Uterus (tissue), 4 donors: ENCODE measurements at places on chromosomes 11 and 22. TPM values are rescaled to one million over a fixed set of nuclear protein-coding genes. Genes with fewer than 3 reads are reported as not detected.

GRCh38 chr22:30416837-30417236, 8.7 kb upstream of the MTFP1 start:
- no peak overlapping the region for H3K4me3 ChIP-seq
- DNase-seq: no peak
- H3K4me1 ChIP-seq: peaks cover 1% of the 10 kb centered on the region
- no peaks in the 10 kb centered on the region for H3K27me3 ChIP-seq
- H3K36me3 ChIP-seq: no peaks in the 10 kb centered on the region

- no peaks in the 10 kb centered on the region for H3K36me3 ChIP-seq
- H3K27me3 ChIP-seq: no peaks in the 10 kb centered on the region
- DNase-seq: no peak
- no peak overlapping the region for H3K27ac ChIP-seq
- H3K4me3 ChIP-seq: no peak overlapping the region
- H3K4me1 ChIP-seq: no peaks in the 10 kb centered on the region
Observed at GRCh38 chr11:96875712-96876111, 485.9 kb downstream of the JRKL start.

GRCh38 chr11:46112961-46113607, 8.2 kb downstream of the PHF21A start:
- no peaks in the 10 kb centered on the region for H3K36me3 ChIP-seq
- peaks cover 8% of the 10 kb centered on the region for H3K4me1 ChIP-seq
- DNase-seq: no peak
- no peak overlapping the region for H3K4me3 ChIP-seq
- H3K27ac ChIP-seq: no peak overlapping the region

DNA sequence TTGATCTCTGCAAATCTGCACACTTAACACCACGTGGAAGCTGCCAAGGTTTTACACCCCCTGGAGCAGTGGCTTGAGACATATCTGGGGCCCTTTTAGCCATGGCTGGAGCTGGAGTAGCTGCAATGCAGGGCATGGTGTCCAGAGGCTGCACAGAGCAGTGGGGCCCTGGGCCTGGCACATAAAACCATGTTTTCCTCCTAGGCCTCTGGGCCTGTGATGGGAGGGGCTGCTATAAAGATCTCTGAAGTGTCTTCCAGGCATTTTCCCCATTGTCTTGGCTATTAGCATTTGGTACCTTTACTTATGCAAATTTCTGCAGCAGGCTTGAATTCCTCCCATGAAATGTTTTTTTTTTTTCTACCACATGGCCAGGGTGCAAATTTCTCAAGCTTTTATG, 33.2 kb downstream of the CALCA start:
- no peaks in the 10 kb centered on the region for H3K27me3 ChIP-seq
- H3K4me3 ChIP-seq: no peak overlapping the region
- H3K36me3 ChIP-seq: no peaks in the 10 kb centered on the region
- no peaks in the 10 kb centered on the region for H3K4me1 ChIP-seq
- H3K27ac ChIP-seq: no peak overlapping the region

DNA sequence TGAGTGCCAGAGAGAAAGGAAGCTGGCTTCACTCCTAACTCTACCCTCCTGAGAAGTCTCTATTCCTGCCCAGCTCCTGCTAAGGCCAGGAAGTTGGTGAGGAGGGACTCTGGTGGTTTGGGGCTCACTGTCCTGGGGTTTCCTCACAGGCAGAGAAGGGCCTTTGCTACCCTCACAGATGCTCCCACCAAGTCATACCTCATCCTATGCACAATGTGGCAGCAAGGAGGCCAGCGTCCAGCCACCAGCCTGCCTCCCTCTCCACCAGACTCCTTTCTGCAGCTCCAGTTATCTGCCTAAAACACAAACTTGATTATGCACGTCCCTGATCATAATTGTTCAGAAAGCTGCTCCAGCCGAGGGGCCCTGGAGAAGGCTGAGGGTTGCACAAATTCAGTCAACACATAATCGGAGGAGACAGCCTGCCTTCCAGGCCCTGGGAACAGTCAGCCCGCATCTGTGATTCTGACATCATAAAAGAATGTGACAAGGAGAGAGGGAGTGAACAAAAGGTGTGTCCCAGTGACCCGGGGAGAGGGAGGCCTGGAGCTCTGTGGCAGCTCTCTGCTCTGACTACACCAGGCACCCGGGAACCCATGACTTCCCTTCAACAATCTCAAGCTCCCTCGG, 28.8 kb downstream of the DKK3 start:
- DNase-seq: peak; percentile 52
- H3K4me3 ChIP-seq: no peak overlapping the region
- peaks cover 23% of the 10 kb centered on the region for H3K4me1 ChIP-seq

DNA sequence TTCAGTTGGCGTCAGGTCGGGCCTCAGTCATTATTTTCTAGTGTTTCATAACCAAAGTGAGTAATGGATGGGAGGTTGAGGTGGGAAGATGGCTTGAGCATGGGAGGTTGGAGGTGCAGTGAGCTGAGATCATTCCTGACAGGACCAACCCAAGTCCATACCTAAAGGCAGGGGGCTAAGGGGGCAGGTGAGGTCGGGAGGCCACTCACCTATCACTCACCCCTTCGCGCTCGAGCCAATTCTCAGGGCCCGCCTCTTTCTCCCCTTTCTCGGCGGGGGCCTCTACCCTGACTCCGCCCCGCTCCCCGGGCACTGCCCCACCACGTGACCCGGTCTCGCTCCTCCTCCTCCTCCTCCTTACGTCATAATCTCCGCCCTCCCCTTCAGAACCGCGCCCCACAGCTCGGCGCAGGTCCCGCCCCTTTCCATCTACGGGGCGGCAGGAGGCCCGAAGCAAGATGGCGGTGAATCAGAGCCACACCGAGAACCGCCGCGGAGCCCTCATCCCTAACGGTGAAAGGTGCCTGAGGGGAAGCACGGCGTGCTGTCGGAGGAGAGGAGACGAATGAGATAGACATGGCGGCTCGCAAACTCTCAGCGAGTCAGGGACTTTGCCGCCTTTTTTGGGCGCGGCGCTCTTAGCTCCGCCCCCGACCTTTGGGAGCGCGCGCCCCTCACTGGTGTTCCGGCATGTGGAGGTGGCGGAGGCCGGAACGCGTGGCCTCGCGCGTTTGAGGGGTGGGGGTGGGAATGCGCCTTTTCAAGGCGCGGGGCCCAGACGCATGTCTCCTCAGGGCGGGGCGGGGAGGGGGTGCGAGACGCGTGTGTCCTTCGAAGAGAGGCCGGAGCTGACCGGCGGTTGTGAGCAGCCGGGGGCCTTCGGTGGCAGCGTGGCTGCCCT, at the start of gene WBP2NL:
WBP2NL (plus strand) TSS at position 428 of the 901 bp plus-strand sequence; CDS start at position 459, 31 bp downstream.
- no peak within 1 kb of the TSS for H3K27ac ChIP-seq
- no peaks in the 10 kb centered on the region for H3K4me1 ChIP-seq
- peak; percentile 55 for DNase-seq
- peak within 1 kb of the TSS; percentile 32 for H3K4me3 ChIP-seq
- no peaks in the 10 kb centered on the region for H3K36me3 ChIP-seq
- no peaks in the 10 kb centered on the region for H3K27me3 ChIP-seq

DNA sequence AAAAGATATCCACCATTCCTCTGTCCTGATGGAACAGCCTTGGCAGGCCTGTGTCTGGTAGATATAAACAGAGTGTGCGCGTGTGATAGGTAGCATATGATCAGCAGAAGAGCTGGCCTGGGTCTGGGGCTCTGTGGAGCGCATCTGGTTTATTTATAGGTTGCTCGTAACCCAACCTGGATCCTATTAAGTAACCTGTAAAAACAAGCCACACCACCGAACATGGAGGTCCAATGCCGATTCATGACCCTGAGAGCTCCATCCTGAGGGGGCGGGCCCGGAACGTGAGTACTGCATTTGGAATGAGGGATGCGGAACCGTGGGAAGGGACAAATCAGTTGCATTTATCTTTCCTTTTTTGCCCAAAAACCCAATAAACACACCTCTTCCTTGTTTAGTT, 31.9 kb upstream of the APOL5 start:
- H3K36me3 ChIP-seq: no peaks in the 10 kb centered on the region
- DNase-seq: no peak
- H3K4me3 ChIP-seq: no peak overlapping the region
- H3K4me1 ChIP-seq: no peaks in the 10 kb centered on the region
- H3K27ac ChIP-seq: no peak overlapping the region
- H3K27me3 ChIP-seq: no peaks in the 10 kb centered on the region

DNA sequence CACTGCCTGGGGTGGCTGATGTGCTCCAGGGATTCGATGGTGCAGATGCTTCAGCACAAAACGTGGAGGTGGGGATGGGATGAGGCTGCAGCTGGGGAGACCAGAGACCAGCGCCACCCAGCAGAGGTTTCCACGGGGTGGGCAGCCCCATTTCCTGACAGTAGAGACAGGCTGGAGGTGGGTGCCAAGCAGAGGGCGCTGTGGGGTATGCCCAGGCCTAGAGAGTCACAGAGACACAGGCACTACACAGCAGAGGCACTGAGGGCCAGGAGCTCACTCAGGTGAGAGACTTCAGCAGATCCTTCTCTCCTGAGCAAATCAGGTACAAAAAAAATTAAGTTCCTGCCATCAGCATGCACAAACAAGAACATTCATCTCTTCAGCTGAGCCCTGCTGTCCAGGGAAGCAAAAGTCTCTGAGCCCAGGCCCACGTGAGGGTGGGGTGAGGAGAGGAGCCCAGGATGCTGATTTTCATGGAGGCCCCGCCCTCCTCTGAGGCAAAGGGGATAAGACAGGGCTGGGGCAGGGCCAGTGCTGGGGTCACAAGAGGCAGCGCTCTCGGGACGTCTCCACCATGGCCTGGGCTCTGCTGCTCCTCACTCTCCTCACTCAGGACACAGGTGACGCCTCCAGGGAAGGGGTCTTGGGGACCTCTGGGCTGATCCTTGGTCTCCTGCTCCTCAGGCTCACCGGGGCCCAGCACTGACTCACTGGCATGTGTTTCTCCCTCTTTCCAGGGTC, 53.1 kb downstream of the GGTLC2 start:
- no peaks in the 10 kb centered on the region for H3K36me3 ChIP-seq
- no peak overlapping the region for H3K4me3 ChIP-seq
- H3K27me3 ChIP-seq: no peaks in the 10 kb centered on the region
- DNase-seq: no peak
- no peaks in the 10 kb centered on the region for H3K4me1 ChIP-seq

GRCh38 chr11:98180921-98181320, 839.8 kb upstream of the CNTN5 start:
- no peak for DNase-seq
- H3K27ac ChIP-seq: no peak overlapping the region
- no peaks in the 10 kb centered on the region for H3K36me3 ChIP-seq
- no peak overlapping the region for H3K4me3 ChIP-seq
- no peaks in the 10 kb centered on the region for H3K4me1 ChIP-seq

GRCh38 chr22:30869667-30870395, 98.7 kb downstream of the MORC2 start:
- H3K27me3 ChIP-seq: no peaks in the 10 kb centered on the region
- DNase-seq: no peak
- no peak overlapping the region for H3K27ac ChIP-seq
- no peaks in the 10 kb centered on the region for H3K4me1 ChIP-seq
- H3K4me3 ChIP-seq: no peak overlapping the region
- H3K36me3 ChIP-seq: no peaks in the 10 kb centered on the region

- no peaks in the 10 kb centered on the region for H3K36me3 ChIP-seq
- H3K4me3 ChIP-seq: peak overlapping the region; percentile 38
- peaks cover 34% of the 10 kb centered on the region for H3K4me1 ChIP-seq
- peak; percentile 60 for DNase-seq
- H3K27ac ChIP-seq: peak overlapping the region; percentile 76
Observed at GRCh38 chr11:63917692-63918506, 935 bp upstream of the RCOR2 start.

DNA sequence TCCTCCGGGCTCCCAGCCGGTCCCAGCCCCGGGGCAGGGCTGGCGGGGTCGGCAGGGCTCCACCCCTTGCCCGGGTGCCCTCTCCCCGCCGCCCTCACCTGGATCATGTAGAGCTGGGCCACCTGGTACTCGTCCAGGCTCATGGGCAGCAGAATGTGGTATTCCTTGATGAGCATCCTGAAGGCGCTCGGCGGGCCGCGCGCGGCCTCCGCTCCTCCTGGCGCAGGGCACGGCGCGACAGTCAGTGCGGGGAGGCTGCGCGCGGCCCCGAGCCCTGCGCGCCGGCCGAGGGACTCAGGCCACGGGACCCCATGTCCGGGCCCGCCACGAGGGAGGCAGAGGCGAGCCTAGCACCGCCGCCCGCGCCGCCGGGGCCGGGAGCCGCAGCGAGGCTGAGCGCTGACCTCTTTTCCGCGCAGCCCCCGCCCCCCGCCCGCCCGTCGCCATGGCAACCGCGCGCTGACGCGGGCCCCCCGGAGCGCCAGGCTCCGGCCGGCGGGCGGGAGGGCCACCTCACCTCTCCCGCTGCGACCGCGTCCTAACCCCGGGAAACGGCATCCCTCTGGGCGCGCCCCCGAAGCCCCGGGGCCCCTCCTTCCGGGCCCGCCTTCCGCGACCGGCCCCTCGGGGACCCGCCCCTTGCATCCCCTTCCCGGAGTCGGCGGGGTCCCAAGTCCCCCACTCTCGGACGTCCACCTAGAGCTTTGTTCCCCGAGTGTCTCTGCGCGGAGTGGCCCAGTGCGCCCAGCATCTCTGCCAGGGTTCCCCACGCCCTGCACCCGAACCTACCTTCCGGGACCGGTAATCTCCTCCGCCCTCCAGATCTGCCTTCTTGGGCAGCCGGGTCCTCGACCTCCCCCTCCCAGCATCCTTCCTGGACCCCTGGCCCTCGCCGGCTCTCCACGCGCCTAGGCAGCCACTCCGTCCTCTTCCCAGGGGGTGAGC, 886 bp downstream of the PITPNM1 start:
- no peak for DNase-seq
- H3K27ac ChIP-seq: peak overlapping the region; percentile 76
- H3K36me3 ChIP-seq: no peaks in the 10 kb centered on the region
- H3K4me1 ChIP-seq: peaks cover 18% of the 10 kb centered on the region
- no peaks in the 10 kb centered on the region for H3K27me3 ChIP-seq

DNA sequence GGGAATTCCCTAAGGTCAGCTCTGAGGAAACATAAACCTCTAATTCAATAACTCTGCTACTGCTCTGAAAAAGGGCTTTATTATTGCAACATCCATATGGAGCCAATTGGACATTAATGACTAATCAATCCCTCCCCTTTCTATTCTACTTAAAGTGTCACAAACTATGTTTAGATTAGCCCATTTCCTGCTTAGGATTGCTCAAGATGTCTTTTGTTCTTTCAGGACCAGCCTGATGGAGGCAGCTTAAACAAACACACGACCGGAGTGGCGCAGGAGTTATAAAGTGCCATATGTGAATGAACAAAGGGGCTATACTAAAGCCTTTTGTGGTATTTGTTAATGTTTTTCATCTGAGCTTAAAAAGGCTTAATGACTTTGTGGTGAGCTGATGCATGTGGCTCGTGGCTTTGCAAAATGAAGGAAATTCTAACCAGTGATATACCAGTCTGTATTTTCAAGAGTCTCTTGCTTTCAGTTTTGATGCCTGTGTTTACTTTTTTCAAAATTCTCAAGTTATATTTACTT, 354.4 kb downstream of the SOX6 start:
- no peak overlapping the region for H3K4me3 ChIP-seq
- no peaks in the 10 kb centered on the region for H3K27me3 ChIP-seq
- no peaks in the 10 kb centered on the region for H3K4me1 ChIP-seq
- no peaks in the 10 kb centered on the region for H3K36me3 ChIP-seq

GRCh38 chr11:121105481-121106195, 4.6 kb downstream of the TECTA start:
- peaks cover 6% of the 10 kb centered on the region for H3K4me1 ChIP-seq
- no peak overlapping the region for H3K4me3 ChIP-seq
- no peak for DNase-seq
- peak overlapping the region; percentile 49 for H3K27ac ChIP-seq

TEX54 gene
- not detected for total RNA-seq

TESMIN gene
- 1.2 TPM for total RNA-seq

OR2AT4 gene
- total RNA-seq: not detected

TMEM191B gene
- 2.6 TPM for total RNA-seq

LSP1 gene
- 112 TPM for total RNA-seq

PLAAT3 gene
- 10.0 TPM for total RNA-seq

TBRG1 gene
- 39.8 TPM for total RNA-seq

MUC6 gene
- not detected for total RNA-seq

SAA4 gene
- total RNA-seq: not detected

PEX16 gene
- total RNA-seq: 32.1 TPM

MEI1 gene
- total RNA-seq: 0.70 TPM

MMP11 gene
- total RNA-seq: 7.6 TPM

PAK1 gene
- 17.4 TPM for total RNA-seq
